Airway epithelial cell (primary cell): ENCODE measurements at places on chromosomes 3 and 15. TPM values are rescaled to one million over a fixed set of nuclear protein-coding genes. Genes with fewer than 3 reads are reported as not detected.

PRR23C gene
- not detected in 2 replicates for total RNA-seq

CCDC80 gene
- total RNA-seq = 8.6 and 14.0 TPM in 2 replicates

NME9 gene
- total RNA-seq = not detected in 2 replicates

CLDN1 gene
- total RNA-seq = 43.1 and 60.4 TPM in 2 replicates

FEZF2 gene
- total RNA-seq = not detected in 2 replicates

XRN1 gene
- total RNA-seq = 10.3 and 12.3 TPM in 2 replicates
